ENCODE measurements at places on chromosomes 12 and 14.

DNA sequence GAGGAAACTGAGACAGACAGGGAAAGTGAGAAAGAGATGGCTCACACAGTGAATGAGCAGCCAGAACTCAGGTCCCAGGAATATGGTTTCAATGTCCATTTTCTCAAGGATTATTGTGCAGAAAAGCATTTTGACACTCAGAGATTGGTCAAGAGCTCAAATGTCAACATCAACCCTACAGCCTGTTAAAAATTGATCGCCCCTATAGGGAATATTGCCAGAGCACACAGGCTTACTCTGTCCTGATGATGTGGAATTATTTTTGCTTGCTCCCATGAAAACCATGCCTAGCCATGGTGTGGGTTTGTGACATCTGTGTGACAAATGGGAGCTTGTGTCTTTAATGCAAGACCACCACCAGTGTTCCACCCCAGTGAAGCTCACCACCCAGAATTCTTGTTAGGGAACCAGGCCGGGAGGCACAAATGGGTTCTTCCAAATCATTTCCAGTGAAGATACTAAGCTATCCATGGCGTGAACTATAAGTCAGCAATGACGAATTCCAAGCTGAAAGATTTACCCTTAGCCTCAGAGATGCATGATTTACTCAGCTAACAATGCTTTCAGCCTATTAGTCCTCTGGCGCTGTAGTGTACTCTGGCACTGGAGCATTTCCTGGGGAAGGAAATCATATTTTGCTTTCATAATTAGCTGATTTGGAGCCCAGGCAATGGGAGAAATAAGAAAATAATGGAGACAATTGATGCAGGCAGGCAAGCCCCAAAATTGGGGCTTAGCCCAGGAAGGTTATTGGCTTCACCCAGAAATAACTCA lies 1188.2 kb upstream of the TMEM132C start:
- DNase-seq: no peak

DNA sequence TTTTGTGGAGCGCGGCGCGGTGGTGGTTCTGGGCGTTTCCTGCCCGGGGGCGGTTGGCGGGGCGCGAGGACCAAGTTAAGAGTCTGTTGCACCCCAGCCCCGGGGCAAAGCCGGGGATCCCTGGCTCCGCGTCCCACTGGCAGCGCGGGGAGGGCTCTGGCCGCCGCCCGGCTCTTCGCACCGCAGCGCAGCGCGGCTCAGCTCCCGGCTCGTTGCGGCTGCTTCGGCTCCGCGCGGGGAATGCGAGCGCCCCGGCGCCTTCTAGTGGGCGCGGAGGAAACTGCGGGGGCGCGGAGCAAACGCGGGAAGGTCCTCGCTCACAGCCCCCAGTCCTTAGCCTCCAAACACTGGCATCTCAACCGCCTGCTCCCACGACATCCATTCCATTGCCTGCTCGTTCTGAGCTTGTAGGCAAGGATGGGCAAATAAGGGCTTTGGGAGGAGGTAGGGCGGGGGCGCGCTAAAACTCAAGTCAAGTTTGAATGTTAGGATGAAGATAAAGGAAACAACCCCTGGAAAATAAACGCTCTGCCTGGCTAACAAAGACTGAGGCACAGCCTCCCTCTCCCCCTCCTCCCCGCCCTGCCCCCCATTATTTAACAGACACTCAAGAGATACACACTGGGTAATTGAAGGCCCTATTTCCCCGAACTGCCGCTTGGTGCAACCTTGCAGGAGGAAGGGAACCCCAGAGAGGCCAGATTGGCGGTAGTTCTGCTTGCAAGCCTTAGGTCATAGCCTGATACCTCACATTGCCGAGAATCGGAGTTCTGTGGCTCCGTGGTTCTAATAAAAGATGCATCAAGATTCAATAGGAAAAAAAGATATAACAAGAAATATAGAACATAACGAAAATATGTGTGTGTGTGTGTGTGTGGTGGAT lies at the start of gene B4GALNT1:
Gene B4GALNT1, minus strand, starts transcription at position 244 of the 883 bp plus-strand sequence. CDS start 1,069 bp downstream, outside the sequence.
- DNase-seq: peak; percentile 51

- DNase-seq: no peak
These were observed 231.8 kb upstream of the NPAS3 start for GRCh38 chr14:32706721-32707519.

DNA sequence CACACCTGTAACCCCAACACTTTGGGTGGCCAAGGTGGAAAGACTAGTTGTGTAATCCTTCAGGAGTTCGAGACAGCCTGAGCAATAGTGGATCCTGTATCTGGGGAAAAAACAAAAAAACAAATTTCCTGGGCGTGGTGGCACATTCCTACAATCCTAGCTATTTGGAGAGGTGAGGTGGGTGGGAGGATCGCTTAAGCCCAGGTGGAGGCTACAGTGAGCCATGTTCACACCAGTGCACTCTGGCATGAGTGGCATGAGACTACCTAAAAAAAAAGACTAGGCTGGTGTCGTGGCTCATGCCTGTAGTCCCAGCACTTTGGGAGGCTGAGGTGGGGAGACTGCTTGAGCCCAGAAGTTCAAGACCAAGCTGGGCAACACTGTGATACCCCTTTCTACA lies 17.2 kb downstream of the PTGES3 start:
- DNase-seq: no peak

- DNase-seq: no peak
These were observed 168.8 kb downstream of the KIF26A start for GRCh38 chr14:104307246-104307626.

DNA sequence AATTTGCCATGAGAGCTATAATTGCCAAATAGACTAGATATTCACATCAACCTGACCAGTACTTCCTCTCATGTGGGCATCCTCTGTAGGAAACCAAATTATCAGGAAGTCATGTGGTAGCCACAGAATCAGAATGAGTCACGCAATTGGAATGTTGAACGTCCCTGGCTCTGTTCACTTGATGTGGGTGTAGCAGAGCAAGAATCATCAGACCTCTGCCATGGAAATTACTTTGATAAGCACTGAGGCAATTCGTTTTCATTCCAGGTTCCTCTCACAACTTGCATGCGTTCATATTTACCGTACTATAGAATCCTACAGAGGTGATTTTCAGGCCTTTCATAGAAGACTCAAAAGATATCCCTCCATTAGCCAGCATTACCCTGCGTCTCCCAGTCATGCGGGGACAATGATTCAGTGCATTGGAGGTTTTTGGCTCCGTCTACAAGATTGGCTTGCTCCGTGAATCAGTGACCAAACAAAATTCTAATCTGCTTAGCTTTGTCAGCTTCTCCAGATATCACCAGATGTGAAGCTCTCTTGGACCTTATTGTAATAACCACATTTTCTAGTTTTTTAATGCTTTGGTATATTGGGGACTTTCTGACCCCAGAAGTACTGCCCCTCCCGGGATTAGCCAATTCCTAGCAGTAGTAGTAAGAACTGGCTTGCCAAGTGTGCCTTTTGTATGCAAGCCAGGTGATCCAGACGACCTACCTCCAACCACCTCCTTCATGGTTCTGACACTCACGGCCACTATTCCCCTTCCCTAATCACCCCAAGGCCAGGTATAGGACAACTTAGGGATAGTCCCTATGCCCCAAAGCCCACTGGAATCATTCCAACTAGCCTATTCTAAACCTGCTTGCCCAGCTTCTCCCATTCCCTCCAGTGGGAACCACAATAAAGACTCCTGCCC lies 133.4 kb downstream of the KICS2 start:
- DNase-seq: no peak

DNA sequence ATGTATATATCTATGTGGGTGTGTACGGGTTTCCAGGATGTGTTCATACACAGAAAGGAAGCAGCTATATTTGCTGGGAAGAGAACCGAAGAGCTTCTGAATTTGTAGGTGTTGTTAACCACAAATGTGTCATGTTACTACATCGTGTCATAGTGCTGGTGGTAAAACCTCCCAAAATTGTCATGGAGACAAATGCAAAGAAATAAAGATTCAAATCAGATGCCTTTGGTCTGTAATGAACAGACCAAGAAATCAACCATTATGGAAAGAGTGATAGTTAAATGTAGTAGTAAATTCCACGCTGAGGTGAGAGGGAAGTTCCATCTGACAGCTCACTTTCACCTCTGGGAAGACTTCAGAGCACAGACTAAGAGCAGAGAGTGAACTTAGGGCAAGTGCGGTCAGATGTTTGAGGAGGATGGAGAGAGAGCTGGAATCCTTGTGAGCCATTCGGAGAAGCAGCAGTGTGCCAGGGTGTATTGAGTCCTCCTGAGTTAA lies 487.5 kb downstream of the TMEM121 start:
- no peak for DNase-seq

- no peak for DNase-seq
These were observed 2.1 kb downstream of the CHST11 start for GRCh38 chr12:104458694-104459367.

- no peak for DNase-seq
These were observed 10.2 kb upstream of the SLC17A8 start for GRCh38 chr12:100346660-100347059.

DNA sequence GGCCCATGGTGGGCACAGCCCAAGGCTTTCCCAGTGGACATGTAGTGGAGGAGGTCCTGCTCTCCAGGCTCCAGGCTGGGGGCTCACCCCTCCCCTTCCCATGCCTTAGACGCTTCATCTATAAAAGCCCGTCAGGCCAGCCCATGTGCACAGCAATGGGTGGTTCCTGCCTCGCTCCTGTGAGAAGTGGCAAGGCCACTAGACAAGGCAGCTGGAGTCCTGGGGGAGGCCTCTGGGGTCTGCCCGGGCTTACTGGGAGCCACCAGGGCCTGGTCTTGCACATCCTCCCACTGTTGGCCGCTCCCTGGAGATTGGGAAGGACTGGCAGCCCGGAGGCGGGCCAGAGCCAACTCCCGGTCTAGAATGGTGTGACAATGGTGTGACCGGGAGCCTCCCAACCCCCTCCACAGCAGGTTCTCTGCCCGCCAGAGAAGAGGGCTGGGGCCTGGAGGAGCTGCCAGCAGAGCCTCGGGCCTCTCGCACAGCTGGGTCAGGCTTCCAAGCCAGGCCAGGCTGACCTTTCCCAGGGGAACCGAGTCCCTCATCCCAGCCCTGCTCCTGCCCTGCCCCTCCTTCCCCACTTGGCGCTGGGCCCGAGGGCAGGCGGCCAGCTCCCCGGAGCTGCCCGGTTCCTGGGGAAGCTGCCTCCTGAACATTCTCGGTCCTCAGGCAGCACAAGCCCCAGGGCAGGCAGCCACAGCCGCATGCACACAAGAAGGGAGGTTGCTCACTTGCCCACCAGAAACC lies 97.9 kb downstream of the RFLNA start:
- DNase-seq: peak; percentile 7

GRCh38 chr12:104733717-104734175 lies 224.3 kb downstream of the SLC41A2 start:
- no peak for DNase-seq

- no peak for DNase-seq
These were observed 172.4 kb upstream of the LMNTD1 start for GRCh38 chr12:25725470-25725869.

- no peak for DNase-seq
These were observed 184.0 kb downstream of the CAND1 start for GRCh38 chr12:67453191-67453590.

- DNase-seq: peak; percentile 10
These were observed 30.3 kb downstream of the DMAC2L start for GRCh38 chr14:50342221-50343078.

DNA sequence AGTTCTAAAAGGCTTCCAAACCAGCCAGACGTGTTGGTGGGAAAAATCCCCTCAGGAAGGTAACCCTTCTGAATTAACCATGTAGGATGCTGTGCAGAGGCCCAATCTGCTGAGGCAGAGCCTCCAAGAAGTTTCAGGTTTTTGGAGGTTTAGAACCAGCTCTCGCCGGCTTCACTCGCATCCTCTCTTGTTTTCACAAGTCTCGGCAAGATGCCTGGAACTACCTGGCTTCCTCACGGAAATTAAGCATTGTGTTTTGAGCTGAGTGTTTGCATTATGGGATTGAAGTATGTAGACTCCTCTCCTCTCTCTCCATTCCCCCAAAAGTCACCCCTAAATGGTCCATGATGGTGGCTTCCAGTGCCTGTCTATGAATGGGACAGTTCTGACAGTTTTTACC lies 20.6 kb downstream of the LTBP2 start:
- DNase-seq: no peak

DNA sequence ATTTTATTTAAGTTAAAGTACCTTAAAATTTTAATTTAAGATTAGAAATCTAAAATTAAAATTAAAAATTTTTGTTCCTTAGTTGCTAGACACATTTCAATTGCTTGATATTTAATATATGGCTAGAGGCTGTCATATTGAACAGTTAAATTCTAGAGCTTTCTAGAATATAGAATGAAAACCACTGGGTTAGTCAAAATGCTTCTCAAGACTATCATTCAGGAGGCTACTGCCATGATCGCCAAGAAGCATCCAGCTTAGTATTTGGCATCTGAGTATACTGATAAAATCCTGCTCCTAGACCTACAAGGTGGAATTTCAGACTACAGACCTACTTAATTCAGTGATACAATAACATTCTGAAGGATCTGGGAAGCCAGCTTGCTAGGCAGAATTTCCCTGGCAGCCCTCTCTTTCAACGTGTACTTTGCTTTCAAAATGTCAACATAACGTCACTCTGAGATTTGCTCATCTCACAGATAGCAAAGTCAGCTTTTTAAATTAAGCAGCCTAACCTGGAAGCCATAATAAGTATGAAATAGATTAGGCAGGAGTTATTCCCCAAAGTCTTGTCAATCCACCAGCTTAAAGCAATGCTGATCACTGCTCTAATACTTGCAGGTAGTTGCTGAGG lies 525.8 kb downstream of the FSCB start:
- no peak for DNase-seq

DNA sequence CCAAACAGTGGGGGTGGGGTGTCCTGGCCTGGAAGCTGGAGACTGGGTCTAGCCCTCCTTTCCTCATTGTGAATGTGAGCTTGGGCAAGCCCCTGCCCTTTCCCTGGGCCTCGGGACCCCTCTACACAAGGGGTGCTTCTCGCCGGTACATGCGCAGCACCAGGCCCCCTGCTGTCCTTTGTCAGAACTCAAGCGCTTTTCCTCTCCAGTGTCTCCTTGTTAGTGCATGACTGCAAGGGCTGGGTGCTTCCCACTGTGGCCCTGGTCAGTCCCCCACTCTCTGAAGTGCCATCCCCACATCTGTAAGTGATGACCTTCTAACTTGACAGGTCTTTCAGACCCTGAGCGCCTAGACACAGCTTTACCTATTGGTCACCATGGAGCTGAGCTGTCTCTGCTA lies 44.2 kb downstream of the DEGS2 start:
- DNase-seq: no peak
